ENCODE measurements at places on chromosomes 4 and X.

- DNase-seq = no peak
Measured at GRCh38 chr4:175671491-175671934, 140.6 kb downstream of the GPM6A start.

DNA sequence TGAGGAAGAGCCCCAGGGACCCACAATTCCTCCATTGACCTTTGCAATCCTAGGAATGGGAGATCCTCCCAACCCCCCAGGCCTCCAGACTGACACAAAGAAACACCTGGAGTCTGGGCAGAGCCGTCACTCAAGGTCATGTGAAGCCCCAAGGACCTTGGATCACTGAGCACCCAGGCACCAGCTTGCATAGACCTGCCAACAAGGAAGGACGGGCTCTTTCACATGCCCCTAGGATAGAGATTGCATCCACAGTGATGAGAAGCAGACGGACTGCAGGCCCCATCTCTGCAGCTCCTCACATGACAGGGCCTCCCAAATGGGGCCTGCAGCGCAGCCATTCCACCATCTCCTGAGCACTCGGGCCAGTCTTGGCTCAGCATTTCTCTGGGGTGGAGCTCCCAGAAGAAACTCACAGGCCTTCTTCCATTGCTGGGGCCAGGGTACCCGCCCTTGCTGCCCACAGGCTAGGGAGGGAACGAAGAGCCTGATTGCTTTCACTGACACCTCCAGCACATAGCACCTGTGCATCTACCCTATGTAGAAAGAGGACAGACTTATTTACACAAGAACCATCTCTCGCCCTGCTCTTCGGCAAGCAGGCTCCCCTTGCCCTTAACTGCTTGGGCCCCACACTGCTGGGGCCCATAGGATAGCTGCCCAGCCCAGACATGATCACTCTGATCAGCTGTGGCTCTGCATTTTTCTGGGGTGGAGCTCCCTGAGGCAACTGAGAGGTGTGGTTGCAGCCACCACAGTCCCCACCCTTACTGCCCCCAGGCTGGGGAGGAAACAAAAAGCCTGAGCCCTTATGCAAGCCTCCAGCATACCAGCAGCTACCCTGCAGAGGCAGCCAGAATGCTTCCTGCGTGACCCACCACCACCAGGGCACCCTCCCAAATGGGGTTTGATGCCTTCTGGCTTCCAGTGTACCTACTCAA, 185.7 kb upstream of the ZCCHC13 start:
- no peak for DNase-seq

DNA sequence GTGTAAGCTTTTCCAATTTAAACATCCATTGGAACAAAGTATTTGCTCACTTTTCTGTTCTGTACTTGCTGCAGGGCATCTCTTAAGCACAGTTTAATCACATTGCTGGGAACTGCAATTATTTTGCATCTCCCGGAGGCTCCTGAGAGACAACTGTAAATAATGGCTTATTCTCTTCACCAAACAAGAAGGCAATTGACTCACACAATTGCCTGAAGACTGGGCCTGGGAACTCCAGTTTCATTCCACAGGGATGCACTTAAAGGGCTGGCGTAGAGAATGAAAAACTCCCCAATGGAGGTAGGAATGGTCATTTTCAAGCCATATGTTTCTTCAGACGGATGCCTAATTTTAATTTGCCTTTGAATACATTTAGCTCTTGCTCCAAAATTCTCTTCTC, 29.5 kb downstream of the TFDP3 start:
- DNase-seq = no peak

DNA sequence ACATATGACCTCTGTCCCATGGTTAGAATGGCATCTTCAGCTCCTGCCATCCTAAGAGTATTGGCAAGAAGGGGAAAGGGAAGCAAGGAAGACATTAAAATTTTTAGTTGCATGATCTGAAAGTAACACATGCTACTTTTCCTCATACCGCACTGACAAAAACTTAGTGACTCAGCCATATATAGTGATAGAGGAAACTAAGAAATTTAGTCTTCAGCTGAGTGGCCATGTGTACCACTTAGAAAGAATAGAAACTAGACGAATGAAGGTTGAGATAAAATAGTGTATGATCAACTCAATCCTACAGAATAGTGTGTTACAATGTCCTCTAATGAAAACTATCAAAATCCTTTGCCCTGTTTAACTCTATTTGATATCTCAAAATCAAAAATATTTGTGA, 164.1 kb downstream of the PPP3CA start:
- DNase-seq = no peak

- DNase-seq = no peak
Measured at GRCh38 chr4:81030061-81030980, at the start of gene BMP3. Gene BMP3 (plus strand): TSS chr4:81030708. CDS start chr4:81031285, 577 bp downstream.

DNA sequence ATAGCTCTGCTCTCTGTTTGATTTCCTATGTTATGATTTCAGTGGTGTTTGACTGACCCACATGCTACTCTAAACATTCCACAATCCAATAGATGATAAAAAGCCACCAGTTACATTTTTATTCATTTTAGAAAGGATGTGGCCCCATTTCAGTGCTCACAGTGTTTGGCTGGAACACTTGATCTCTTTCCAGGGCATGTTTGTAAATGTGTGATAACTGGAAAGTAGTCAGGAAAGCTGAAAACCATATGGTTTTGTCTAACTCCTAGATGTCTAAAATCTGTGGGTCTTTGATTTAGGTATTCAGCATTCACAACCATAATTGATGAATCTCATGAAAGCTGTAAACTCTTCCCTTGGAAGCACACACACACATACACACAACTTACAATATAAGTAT, 904.9 kb upstream of the AGA start:
- no peak for DNase-seq

GRCh38 chr4:180757927-180758326, 1485.3 kb upstream of the TENM3 start:
- no peak for DNase-seq

All from kidney epithelial cell (primary cell).